GM18507 (cell line): ENCODE measurements at places on chromosomes 6 and 20.

- DNase-seq, result no peak
Measured at GRCh38 chr6:90080876-90081481, 186.7 kb downstream of the GJA10 start.

GRCh38 chr6:54465649-54466300 is 157.5 kb downstream of the TINAG start:
- DNase-seq, result no peak

DNA sequence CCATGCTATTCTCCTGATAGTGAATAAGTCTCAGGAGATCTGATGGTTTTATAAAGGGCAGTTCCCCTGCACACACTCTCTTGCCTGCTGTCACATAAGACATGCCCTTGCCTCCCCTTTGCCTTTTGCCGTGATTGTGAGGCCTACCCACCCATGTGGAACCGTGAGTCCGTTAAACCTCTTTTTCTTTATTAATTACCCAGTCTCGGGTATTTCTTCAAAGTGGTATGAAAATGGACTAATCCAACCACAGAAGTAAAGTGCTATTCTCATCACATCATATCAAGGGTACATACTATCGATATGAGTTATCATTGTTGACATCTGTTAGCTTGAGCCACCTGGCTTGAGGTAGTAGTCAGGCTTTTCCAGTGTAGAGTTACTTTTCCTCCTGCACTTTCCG is 2.3 kb downstream of the MANBAL start:
- no peak for DNase-seq

DNA sequence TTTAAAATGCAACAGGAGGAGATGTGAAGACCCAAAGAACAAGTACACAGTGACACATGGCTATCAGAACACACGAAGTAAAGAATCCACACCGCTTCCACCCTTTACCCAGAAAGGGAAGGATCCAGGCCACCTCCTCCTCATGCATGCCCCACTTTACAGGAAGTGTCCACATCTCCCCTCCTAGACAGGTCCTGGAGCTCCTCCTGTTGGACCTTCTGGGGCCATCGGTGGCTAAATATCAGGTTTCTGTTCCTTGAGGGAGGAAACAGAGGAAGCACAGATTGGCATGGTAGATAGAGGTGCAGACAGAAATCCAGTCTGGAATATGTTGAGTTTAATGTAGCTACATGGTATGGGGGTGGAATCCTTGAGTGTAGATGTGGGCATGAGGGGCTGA is 10.9 kb downstream of the NINL start:
- no peak for DNase-seq

DNA sequence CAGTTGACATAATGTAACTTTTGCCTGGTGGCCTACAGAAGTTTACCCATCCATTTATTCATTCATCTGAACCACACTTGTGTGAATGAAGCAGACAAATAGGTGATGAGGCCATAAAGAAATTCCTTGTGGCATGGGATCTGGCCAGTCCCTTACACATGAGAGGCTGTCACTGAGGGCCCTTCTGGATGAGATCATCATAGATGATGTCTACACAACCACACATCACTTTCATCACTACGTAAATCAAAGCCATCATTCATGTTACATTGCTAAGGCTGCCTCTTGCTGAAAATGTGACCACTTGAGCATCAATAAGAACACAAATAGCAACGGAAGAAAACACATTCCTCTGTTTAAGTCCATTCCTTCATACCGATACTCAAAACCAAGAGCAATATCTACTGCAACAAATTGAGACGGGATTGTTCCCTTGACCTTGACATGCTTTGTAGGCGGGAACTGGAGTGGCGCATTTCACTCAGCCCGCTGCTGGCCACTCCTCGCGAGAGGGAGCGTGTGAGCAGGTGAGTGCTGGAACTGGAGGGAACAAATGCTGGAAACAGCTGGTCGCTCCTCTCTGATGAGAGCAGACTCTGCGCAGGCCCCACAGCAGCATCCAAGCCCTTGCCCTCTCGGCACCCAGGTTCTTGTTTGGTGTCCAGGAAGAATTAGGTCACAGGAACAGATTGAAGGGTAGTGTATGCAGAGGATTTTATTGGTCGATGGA is 49.3 kb downstream of the FAM50B start:
- no peak for DNase-seq

DNA sequence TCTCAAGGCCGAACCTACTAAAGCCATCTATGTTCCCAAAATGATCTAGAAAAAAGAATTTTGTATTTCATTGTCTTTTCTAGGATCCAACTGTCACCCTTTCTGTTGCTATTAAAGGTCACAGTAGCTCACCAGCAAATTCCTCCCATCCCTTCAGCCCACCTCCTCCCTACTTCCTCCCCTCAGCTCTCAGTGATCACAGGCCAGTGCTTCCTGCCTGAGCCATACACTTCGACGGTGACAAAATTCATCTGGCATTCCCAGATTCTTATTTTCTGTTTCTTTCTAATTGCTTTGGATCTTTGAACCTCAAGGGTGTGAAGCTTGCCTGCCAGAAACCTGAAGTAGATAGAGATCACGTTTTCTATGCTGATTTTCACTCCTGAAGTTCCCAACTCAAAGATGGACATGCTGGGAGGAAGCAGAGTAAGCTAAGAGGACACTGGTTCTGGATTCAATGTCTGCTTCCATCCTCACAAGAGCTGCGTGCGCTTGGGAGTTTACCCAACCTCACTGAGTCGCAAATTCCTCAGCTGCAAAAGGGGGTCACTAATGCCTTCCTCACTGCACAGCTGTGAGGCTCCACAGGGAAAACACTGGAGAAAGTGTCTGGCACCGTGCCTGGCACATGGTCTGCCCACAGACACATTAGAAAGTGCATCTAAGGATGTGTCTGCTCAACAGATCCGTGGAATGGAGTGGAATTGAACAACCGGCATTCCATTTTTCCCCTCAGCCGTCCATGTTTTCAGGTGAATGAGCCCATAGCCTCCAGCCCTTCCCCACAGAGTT is 34.5 kb downstream of the MDGA1 start:
- no peak for DNase-seq

DNA sequence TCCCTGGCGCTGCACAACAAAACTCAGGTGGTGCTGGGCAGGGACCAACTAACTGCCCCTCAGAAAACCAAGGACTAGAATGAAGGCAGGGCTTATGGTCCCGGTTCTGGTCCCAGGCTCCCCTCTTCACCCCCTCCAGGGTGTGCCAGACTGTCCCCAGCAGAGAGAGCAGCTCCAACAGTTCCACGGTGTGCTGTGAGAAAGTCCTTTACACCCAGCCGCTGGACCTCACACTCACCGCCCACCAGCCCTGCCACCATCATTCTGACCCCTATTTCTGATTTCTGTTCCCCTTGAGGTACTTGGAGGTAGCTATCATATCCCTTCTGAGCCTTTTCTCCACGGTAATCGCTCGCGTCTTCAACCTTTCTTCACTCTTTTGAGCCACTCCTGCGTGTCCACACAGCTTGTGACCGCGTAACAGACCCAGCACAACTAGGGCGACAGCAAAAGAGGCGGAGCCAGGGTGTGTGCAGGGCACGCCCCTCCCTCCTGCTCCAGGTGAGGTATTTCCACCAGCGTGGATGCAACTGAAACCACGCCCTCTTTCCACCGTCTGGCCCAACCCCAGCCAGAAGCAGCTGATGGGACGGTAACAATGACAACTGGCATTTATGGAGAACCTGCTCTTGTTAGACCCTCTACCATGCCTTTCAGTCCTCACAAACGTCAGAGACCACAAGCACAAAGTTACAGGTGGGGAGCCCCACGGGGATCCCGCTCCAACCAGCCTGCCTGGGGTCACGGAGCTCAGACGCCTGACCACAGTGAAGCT is 2.3 kb downstream of the PXDC1 start:
- DNase-seq, result no peak

DNA sequence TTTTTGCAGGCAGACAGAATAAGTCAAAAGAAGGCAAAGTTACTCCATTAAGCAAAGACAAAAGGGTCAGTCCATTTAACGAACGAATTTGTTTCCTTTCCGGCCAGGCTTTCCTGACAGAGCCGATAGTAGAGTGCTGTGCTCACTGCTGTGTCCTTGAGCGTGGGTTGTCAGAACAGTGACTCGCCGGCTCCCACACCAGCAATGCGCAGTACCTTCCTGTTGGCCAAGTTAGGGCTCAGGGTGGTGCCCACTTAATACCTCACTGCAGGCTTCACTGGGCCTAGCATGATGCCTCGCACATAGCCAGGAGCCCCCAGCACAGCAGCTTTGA is 294.7 kb downstream of the FOXC1 start:
- DNase-seq, result no peak

DNA sequence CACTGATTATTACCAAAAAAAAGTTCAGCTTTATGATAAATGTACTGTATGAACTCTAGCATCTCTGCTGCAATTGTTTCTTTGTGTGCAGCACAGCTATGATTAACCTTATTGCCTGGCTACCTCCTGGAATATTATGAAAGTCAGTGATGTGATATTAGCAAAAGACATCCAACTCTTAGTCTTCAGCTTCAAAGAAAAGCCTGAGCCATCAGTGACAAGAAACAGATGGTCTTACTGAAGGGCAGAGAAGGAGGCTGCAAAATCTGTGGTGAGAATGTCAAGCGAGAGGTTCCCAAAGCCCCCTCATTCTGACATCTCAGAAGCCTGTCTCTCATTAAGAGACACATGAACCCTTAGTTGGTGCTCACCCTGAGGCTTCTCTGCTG is 89.4 kb upstream of the TNFAIP3 start:
- DNase-seq, result no peak

DNA sequence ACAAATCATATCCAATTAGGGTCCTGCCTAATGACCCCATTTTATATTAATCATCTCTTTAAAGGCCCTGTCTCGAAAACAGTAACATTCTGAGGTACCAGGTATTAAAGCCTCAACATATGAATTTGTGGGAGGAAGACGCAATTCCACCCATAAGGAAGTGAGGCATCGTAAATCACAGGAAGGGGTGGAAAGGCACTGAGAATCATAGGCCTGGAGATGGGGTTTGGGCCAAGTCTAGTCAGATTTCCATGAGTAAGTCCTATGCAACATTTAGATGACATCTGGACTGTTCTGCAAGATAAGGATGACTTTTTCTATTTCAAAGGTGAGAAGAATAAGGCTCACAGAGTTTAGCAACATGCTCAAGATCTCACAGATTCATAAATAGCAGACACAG is 534.0 kb downstream of the KHDRBS2 start:
- DNase-seq, result no peak

DNA sequence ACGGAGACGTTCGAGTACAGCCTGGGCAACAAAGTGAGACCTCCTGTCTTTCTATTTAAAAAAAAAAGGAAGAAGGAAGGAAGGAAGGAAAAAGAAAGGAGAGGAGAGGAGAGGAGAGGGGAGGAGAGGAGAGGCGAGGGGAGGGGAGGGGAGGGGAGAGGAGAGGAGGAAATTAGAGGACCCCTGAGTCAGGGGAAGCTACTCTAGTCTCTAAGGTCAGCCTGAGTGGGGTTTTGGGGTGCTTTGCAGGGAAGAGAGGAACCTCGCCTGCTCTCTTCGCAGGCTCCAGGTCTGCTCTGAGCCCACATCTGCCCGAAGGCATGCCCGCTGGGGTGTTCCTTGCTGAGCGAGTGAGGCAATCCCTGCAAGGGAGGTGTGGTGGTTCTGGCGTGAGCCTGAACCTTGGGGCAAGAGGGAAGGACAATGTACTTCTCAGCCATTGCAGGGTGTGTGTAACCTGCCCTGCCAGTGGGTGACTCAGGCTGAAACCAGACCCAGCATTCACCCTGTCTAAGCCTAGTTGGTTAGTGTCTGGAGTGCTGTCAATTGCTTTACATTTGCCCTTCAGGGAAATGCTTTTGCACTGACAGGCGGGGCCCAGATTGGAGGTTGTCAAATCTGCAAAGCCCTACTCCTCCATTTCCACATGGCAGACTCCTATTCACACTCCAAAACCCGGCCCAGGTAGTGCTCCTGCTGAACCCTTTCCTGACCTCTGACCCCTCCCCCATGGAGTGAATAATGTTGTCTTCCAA is 15.3 kb upstream of the MMP9 start:
- no peak for DNase-seq

DNA sequence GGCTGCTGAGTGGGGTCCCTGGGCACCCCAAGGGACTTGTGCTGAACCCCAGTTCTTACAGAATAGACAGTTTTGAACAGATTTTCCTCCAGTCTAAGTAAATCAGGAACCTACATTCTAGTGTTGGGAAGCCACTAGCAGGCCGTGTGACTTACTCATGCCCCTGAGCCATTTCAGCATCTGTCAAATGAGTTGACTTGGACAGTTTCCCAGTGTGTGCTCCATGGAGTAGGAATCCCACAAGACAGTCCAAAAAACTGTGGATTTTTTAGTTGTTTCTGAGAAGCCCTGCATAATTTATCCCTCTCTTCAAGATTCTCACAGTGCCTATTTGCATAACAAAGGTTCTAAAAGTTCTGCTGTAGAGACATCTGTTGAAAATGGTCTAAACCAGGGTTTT is 2.1 kb downstream of the GABRR2 start:
- DNase-seq, result no peak

- DNase-seq, result no peak
Measured at GRCh38 chr6:8825726-8826125, 390.4 kb upstream of the SLC35B3 start.

- no peak for DNase-seq
Measured at GRCh38 chr6:156585859-156586258, 191.3 kb upstream of the ARID1B start.

DNA sequence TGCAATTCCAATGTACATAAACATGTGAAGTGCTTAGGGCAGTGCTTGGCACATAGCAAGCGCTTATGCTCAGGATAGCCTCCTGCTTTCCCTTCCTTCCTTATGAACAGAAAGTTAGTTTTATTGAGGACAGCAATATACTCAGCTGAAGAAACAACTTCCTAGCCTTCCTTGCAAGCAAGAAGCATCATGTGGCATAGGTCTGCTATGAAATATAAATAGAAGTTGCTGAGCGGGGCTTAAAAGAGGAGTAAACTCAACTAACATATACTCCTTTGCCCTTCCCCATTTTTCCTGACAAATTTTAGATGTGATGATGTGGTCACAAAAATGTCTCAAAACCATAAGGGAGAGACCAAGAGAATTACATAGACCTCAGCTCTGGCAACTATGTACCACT is 98.9 kb downstream of the KIF16B start:
- DNase-seq, result no peak

GRCh38 chr6:143128681-143129015 is 68.0 kb downstream of the AIG1 start:
- no peak for DNase-seq

DNA sequence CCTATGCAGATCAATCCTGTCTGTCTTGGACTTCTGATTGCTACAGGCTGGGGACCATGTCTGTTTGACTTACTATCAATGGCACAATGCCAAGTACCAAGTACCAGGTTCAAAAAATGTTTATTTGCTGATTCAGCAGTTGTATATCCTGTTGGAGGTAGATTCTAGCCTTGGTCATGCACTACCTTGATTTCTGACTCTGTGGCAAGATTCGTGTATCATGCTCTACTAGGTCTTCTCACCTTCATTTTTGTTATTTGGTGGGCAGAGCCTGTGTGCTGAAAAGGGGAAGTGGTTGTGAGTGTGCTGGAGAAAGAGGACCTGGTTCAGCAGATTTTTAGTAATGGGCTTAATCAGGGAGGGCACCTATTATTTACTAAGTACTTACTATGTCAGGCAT is 192.4 kb upstream of the MYLIP start:
- peak; percentile 15 for DNase-seq

GRCh38 chr6:126574301-126574700 is 234.4 kb downstream of the CENPW start:
- DNase-seq, result no peak
